ENCODE measurements at places on chromosomes 6 and 20.

DNA sequence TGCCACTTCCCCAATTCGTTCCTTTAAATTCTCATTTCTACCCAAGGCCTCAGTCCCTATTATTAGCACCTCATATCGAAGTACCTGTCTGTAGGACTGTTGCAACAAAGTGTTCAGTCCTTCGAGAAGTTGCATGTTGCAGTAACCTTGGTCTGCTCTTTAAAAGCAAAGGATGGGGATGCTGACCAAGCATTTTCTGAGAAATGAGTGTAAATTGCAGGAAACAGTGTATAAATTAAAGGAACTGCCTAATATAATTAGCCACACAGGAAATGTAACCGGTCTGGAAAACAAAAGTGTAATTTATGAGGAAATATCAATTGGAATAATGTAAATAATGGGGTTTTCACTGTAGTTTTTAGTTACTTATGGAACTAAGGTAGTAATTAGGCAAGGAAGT lies 261.9 kb upstream of the ARID1B start:
- DNase-seq, result no peak

- DNase-seq, result no peak
Measured at GRCh38 chr20:51634877-51635276, 92.4 kb upstream of the NFATC2 start.

DNA sequence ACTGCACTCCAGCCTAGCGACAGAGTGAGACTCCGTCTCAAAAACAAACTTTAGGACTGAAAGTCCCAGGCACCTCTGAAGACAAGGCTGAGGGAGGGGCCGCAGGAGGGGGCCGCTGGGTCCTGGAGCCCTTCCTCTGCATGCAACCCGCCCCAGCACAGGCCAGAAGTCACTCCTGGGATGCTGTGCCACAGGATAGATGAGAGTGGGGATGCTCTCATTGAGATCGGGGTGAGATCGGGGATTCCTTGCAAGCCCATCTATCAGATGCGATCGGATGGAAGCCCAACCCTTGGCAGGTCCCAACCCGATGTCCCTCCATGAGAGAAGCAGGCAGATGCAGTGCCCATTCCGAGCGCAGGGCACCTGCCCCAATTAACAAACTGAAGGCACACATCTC lies 66.5 kb downstream of the WDR27 start:
- no peak for DNase-seq

GRCh38 chr6:16819752-16820151 lies 58.5 kb upstream of the ATXN1 start:
- DNase-seq, result no peak

GRCh38 chr6:100845676-100846075 lies 35.5 kb downstream of the ASCC3 start:
- no peak for DNase-seq

- DNase-seq, result no peak
Measured at GRCh38 chr6:138035070-138035469, 72.1 kb downstream of the PERP start.

DNA sequence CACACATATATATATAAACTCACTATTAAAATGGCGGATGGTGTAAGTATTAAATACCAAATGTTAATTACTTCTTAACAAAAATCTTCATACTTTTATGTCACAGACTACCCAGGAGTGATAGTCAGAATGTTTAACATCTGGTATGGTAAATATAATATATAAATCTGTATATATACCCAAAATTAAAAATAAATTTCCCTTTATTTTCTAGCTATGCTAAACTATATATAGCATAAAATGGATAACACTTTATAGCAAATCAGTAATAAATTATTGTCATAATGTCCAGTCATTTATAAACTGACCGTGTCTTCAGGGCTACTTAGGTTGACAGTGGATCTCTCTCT lies 37.1 kb downstream of the GSTA2 start:
- no peak for DNase-seq
